ENCODE measurements at places on chromosomes 3 and 15. TPM values are rescaled to one million over a fixed set of nuclear protein-coding genes. Genes with fewer than 3 reads are reported as not detected.

The CSPG5 gene
- 0.17 TPM for total RNA-seq

The ITIH3 gene
- total RNA-seq: 0.59 TPM

The ANKDD1A gene
- 1.3 TPM for total RNA-seq

DNA sequence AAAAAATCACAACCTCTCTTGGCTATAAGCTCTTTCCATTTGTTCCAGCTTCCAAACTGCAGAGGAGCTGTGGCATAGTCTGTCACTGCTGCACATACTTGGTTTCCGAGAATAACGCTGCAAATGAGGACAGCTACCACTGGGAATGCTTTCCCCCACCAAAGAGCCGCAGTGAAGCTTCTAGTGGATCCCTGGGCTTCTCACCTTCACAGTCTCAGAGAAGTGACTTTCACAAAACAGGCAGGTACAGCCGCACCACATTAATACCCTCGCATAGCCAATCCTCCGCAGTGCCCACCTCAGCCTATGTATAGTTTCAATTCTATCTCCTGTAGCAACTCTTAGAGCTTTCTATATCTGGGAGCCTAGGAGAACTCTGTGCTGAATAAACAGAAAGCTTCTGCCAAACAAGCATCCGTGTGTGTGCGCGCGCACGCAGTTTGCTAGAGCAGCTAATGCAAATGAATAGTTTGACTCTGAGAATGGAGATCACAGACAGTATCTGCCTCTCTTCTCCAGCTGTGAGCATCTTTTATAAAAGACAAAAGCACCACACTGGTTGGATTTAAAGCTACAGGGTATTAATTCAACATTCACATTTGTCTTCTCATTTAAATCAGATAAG is 81.9 kb upstream of the PLXND1 start:
- DNase-seq: no peak
- no peaks in the 10 kb centered on the region for H3K27me3 ChIP-seq
- H3K4me3 ChIP-seq: peak overlapping the region; percentile 82
- H3K27ac ChIP-seq: peak overlapping the region; percentile 63

GRCh38 chr3:150210461-150211110 is 197.5 kb upstream of the TSC22D2 start:
- no peak for DNase-seq
- peaks cover 8% of the 10 kb centered on the region for H3K27me3 ChIP-seq
- no peak overlapping the region for H3K27ac ChIP-seq
- H3K4me1 ChIP-seq: peaks cover 9% of the 10 kb centered on the region

DNA sequence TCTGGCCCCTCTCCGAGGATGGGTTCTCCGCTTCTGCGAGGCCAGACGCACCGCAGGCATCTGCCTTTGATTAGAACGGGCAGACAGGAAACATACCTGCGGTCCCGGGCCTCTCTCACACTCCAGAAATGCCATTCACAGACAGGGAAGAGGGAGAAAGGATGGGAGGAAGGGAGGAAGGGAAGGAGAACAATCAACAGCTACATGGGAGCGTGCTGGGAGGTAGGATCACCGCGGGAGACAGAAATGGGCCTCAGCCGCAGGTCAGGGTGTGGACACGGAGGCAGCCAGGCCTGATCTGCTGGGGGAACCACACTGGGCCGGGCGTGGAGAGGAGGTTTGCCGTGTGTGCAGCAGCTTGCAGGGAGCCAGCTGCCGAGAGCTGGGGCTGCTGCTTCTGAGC is 90.7 kb upstream of the RGMA start:
- no peaks in the 10 kb centered on the region for H3K36me3 ChIP-seq
- H3K27me3 ChIP-seq: peaks cover 8% of the 10 kb centered on the region
- no peak overlapping the region for H3K27ac ChIP-seq
- DNase-seq: no peak

GRCh38 chr3:171000281-171000680 is 26.2 kb downstream of the SLC2A2 start:
- DNase-seq: peak; percentile 66
- peaks cover 82% of the 10 kb centered on the region for H3K4me1 ChIP-seq
- H3K27me3 ChIP-seq: no peaks in the 10 kb centered on the region

All from HFFc6 (cell line).